ENCODE measurements at places on chromosomes 4 and X. TPM values are rescaled to one million over a fixed set of nuclear protein-coding genes. Genes with fewer than 3 reads are reported as not detected.

RAB39B gene
- total RNA-seq, result 4.1 TPM

KANTR gene
- 17.5 TPM for total RNA-seq

TEX13C gene
- total RNA-seq, result not detected

MBNL3 gene
- total RNA-seq, result 34.6 TPM

L1CAM gene
- total RNA-seq, result 1.2 TPM

TSR2 gene
- total RNA-seq, result 38.2 TPM

SPATA4 gene
- not detected for total RNA-seq

CCDC149 gene
- total RNA-seq, result 12.8 TPM

CA5B gene
- total RNA-seq, result 21.9 TPM

CYSLTR1 gene
- total RNA-seq, result 15.0 TPM

IGSF1 gene
- not detected for total RNA-seq
